ENCODE measurements at places on chromosomes 7 and 10.

DNA sequence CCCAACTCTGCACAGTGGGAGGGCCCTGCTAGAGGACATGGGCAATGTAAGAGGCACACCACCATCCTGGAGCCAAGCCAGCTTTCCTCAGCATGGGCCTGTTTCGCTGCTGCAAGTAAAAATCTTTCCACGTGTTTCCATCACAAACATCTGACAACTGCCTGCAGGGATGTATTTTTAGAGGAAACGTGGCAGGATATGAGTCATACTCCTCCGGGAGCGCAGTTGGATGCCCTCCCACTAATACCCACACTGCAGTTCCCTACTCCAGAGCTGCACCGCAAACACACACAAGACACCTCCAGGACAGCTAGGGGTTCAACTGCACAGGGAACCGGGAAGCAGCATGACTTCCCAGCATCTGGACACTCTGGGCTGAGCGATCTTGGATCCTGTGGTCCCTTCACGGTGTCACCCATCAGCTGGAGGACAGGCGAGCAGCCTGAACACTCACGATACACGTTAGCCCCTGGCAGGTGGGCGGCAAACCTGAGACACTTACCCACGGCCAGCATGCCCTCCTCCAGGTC lies 26.1 kb downstream of the PLAC9 start:
- peak; percentile 98 for DNase-seq

DNA sequence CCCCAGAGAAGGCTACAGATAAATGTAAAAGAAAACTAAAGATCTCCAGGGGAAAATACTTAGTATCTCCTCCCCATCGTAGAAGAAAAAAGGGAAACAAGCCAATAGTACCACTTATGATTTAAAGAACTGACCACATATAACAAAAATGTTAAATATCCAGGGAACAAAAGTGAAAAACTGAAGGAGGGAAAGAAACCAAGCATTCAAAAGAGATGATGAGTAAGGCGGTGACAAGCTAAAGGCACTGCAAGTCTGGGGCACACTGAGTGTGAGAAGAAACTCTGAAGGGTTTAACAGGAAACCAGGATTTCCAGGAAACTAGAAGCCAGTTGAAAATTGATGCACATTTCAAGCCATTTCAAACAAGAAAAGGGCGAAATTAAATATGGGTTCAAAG lies 226.3 kb downstream of the AHR start:
- DNase-seq, result peak; percentile 72

- no peak for DNase-seq
Measured at GRCh38 chr7:16773326-16773725, 19.8 kb downstream of the TSPAN13 start.

DNA sequence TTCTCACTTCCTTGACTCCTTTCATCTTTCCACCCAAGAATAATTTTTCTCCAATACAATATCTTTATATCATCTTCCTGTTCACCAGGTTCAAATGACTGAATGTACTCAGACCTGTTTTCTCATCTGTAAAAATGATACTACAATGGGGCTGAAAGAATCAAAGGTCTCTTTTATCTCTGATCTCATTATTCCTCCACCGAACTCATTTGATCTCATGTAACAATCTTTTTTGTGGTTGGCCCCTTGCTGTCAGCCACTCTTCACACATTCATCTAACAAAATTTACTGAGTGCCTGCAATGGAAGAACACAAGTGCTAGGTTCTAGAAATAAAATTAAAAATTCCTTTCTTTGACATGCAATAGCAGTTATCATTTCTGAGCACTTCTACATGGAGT lies 65.0 kb downstream of the GRM8 start:
- DNase-seq, result no peak

DNA sequence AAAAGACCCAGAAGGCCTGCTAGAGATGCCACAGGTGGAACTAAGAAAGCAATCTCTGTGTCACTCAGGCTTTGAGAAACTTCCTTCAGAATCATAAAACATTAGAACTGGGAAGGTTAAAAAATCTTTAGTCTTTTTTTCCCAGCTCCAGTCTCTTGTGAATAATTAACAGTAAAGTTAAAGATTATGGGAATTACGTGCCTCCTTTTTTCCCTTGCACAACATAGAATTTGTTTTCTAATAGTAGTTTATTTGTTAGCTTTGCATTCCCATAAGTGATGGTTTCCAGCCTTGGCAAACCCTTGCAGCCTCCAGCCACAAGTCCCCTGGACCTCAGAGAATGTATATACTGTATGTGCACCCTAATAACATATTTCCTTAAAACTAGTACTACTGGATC lies 128.3 kb downstream of the TPST1 start:
- no peak for DNase-seq

DNA sequence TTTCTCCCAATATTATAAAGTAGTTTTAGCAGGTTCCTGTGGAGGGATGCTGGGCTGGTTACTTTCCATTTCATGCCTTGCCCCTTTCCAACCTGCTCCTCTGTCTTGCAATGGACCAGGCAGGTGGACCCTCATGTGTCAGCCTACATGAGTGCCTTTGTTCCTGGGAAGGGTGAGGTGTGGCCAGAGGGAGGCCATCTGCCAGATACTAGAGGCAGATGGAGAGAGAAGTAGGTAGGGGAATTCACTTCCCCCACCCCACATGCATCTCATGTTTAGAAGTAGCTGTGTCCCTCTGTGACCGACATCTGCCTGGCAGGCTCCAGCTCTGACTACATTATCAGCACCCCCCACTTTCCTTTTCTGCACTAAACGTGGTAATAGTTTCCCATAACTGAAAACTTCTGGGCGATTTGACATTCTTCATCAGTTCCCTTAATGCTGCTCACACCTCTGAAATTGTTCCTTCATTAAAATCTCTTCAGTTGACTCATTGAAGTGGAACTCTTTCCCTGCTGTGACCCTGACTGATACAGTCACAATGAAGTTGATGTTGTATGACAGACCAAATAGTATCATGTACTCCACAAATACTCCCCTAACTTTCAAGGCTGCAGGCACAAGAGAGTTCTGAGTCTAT lies 396.3 kb upstream of the FZD8 start:
- no peak for DNase-seq

GRCh38 chr7:54664235-54665228 lies 94.5 kb downstream of the SEC61G start:
- peak; percentile 63 for DNase-seq

- DNase-seq, result peak; percentile 60
Measured at GRCh38 chr7:99312316-99313203, 13.1 kb upstream of the ARPC1A start.

DNA sequence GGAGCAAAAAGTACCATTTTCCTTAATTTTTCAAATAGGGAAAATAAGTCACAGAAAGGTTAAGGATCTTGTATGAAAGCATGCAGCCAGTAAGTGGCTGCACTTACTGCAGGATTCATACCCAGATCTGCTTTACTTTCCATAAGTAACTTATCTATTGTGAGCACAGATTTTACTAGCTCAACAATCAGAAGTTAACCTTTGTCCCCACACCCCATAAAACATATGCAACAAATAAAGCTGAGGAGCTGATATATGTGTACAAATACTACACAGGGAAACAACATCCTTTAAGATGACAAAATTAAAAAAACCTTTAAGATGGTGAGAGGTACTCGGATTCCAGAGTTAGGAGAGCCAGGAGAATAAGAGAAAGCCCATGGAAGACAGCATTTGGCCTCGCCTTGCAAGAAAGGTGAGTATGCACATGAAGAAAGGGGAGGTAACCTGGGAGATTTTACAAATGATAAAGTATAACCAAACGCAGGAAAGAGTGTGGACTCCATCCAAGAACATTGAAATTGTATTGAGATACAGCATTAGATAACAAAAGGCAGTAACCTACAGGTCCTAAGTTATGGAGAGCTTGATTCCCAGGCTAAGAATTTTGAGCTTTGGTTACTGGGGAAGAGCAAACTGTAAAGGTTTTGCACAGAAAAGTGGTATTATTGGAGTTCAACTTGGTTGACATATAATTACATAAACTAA lies 87.1 kb downstream of the ITGB8 start:
- no peak for DNase-seq

GRCh38 chr7:81583882-81584533 lies 185.8 kb downstream of the HGF start:
- DNase-seq, result no peak

DNA sequence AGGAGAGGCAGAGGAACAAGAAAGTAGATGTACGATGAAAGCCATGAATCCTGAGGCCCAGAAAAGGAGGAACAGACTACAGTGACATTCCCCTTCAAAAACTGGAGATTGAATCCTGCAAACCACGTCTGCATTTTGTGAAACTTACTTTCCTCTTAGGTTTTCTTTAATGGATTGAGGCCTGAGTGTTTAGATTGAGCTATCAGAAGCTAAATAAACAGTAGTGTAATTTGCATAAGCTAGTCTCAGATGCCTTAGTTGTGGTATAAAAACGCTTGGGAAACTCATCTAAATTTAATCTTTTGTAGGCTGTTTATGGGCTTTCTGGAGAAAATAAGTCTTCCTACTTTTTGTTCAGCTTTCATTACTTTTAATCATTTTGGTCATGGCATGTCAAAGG lies 94.8 kb upstream of the HDAC9 start:
- no peak for DNase-seq

DNA sequence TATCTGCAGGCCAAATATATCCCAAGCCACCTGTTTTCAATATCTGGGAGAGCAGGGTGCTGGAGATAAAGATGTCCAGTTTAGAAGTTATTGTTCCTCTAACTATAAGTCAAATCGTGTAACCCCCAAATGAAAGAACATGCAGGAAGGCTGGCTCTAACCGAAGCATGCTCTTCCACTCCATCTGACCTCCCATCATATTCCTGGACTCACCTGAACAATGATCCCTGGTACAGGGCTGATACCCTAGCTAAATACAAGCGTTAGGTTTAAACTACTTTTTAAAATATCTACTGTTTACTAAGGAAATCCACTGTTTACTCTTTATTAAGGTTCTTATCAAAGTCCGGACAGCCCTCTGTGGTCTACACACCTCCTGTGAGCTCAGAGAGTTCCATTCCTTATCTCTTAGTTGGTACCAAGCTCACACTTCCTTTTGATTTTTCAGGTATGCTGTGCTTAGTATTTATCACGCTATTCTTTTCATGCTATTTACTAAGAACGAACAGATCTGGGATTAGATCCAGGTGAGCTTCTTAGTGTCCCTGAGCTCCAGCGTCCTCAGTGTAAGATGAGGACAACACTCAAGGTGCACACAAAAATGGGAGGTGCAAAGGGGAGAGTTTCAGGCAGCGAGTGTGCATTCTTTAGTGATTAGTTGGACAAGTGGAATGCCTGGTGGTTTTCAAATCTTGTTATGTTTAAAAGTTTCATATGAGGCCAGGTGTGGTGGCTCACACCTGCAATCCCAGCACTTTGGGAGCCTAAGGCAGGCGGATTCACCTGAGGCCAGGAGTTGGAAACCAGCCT lies 23.6 kb upstream of the COBL start:
- DNase-seq, result no peak

- no peak for DNase-seq
Measured at GRCh38 chr7:575425-576366, 56.0 kb upstream of the PDGFA start.

DNA sequence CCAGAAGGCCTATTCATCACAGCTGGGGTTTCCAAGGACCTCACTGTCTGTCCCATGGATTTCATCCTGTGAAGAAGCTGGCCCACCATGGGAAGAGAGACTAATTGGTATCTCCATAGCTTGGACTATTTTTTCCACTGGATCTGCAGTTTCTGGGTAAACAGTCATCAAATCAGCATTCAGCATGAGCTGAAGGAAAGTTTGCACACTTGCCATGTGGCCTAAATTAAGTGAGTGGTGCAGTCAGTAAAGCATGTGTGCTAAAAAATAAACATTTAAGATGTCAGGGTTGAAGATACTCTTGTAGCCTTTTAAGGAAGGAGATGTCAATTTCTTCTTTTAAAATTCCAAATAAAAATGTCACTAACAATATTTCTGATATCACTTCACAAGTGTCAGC lies 381.1 kb upstream of the ZMIZ1 start:
- no peak for DNase-seq

DNA sequence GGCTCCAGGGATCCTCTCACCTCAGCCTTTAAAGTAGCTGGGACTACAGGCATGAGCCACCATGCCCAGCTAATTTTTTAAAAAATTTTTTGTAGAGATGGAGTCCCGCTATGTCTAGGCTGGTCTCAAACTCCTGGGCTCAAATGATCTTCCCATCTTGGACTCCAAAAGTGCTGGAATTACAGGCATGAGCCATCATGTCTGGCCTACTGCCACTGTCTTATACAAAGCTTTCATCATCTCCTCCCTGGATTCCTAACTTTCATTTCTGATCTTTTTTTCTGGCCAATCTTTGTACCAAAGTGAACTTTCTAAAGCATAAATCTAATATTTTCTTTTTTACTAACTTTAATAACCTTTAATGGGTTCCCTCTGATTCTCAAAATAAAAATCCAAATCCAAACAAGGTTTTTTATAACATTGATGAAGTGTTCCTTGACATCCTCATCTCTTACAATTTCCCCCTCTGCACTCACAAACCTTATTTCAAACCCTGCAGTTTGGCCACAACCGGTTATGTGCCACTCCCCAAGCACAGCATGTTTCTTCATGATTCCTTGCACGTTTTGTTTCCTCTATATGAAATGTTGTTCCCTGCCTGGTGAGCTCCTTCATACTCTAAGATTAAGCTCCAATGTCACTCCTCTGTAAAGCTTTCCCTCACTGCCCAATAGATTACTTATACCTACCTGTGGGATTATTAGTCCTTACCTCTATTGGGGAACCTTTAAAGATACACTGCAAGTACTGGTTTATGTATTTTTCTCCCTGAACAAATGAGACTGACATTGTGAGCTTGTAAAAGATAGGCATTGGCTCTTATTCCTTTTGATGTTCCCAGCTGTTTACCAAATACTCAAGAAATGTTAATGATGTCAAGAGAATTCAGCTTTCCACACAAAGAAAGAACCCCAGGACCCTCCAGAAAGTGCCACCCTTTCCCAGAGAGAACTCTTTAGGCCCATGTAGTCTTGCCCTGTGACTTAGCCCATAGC lies 101.7 kb downstream of the HOXA1 start:
- no peak for DNase-seq
